ENCODE measurements at places on chromosomes 5 and 9.

DNA sequence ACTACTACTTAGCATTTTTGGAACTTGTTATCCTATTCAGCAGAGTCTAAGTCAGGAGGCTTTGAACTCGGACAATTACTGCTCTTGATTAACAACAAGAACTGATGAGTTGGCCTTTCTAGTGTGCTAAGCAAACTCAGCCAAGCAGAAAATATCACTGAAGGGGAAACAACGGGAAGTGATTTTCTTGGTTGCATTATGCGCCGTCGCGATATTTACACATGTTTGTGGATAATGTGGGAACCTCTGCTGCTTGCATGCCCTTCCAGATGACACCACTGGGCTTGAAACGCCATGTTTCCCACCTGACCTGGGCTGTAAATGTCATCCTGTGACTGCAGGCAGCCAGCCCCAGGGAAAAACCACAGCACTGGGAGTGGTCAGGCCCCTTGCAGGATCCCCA is 205.5 kb downstream of the PAX5 start:
- DNase-seq = no peak

- DNase-seq = no peak
Measured at GRCh38 chr9:88425538-88425950, 37.3 kb downstream of the SPIN1 start.

GRCh38 chr9:112327718-112328450 is 5.5 kb downstream of the PTBP3 start:
- no peak for DNase-seq

DNA sequence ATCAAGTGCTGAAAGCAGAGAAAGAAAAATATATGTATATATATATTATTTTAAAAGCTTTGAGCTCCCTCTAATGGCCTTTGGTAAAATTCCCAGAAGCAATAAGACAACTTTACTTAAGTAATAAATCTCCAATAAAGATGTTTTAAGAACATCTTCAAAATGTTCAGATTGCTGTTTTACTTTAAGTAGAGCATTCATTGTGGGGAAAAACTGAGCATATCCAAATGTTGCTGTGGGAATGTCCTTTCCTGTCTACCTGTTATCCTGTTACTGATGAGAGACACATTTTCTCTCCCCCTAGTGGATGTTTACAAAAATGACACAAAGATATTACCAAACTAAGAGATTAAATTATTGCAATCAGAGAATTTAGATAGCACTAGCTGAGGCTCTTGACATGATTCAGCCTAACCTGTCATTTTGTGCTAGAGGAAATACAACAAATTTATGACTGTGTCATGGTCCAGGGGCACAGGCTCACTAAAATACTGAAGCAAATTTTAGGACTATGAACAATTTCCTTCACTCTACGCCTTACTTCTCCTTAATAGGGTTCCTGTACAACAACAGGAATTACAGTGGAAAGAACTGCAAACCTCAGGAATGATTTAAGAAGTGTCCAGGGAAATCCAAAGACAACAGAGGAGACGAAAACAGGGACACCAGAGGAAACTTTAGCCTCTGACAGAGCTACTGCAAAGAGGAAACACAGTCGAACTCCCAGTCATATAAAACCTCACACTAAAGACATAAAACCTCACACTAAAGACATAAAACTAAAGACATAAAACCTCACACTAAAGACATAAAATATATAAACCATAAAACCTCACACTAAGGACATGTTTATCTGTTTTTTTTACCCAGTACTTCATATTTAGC is 24.3 kb upstream of the PRRC1 start:
- DNase-seq = peak; percentile 55

DNA sequence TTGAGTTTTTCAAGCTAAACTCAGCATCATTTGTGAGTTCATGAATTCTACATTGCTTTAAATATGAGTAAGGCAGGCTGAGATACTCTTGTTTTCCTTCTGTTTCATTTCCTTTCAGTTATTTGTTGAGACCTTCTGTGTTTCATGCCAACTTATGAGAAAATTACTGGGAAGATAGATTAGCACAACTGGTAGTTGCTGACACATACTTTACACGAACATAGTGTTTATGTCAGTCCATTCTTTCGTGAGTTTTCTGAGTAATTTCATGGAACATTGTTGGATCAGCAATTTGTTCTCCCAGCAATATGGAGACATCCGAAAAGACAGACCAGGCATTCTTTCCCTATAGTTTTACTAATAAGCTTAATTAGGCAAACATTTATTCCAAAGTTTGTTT is 102.0 kb upstream of the SMC5 start:
- DNase-seq = no peak

GRCh38 chr9:38342096-38342495 is 50.4 kb upstream of the ALDH1B1 start:
- no peak for DNase-seq

DNA sequence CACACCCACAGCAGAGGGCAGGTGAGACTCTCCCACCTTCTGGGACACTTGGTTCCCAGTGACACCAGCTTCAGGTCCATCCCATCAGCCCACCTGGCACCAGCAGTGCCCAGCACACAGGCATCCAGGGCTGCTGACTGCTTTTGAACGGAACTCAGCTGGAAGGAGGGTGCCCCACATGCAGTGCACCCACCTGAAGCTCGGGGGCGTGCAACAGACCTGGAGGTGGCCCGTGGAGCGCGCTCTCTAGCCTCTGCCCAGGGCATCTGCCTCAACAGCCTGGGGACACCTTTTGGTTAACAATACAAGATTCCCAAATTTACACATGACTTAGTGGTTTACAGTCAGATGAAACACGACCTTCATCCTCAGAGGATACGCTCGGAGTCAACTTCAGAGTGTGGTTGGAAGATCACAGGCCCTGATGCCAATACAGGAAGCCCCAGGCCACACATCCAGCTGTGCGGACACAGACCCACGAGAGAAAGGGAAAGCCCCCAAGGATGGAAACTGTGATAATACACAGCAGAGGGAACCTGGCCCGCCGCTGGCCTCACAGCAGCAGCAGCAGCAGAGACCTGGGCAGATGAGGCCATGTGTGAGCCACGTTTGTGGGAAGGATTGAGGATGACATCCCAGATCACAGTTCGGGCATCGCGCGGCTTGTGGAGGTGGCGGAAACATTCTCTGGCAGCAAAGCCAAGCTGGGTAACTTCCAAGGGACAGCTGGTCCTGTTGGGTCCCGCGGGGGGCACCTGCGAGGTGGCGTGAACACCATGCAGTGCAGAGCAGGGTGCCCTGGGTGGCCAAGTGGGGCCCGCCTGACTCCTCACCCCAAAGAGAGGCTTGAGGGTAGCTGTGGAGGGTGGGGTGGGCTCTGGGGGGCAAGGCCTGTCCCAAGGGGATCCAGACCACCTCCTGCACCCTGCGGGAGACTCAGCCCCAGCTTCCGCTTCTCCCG is 64.0 kb downstream of the SECISBP2 start:
- no peak for DNase-seq

DNA sequence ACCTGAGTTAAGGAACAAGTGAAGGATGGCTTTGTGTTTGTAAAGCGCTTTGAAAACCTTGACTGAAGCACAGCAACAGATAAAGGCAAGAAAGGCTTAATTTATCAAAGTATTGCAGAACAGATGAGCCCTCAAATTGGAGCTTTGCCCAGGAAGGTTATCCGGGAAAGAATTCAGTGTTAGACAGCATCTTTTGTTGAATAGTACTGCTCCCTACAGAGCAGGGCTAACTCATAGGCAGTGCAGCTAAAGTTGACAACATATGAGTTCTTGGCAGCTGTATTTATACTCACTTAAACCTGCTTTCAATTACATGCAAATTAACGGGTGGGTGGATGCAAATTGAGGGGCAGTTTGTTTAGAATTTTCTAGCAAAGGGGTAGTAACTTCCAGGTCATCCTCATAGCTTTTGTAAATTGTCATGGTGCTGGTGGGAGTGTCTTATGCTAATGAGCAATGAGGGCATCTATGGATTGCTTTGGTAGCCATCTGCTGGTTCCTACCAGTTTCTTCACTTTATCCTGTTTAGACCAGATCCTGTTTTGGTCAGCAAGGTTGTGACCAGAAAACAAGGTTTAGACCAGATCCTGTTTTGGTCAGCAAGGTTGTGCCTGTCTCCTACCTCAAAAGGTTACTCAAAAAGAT is 105.8 kb downstream of the GDA start:
- no peak for DNase-seq

- no peak for DNase-seq
Measured at GRCh38 chr9:11374926-11375325, 762.1 kb upstream of the PTPRD start.

DNA sequence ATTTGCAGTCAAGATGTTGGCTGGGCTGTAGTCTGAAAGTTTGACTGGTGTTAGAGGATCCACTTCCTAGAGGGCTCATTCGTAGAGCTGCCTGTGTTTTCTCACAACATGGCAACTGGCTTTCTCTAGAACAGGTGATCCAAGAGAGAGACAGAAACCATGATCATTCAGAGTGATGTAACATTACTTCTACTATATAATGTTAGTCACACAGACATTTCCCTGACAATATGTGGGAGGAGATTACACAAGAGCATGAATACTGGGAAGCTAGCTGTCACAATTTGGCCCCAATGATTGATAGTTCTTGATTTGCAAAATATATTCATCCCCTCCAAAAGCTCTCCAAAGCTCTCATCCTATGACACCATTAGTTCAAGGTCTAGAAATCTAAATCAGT is 10.9 kb upstream of the TMEM161B start:
- peak; percentile 12 for DNase-seq

- DNase-seq = no peak
Measured at GRCh38 chr9:121289772-121290370, 21.9 kb downstream of the GSN start.

GRCh38 chr5:50575740-50576139 is 90.7 kb upstream of the PARP8 start:
- DNase-seq = no peak

DNA sequence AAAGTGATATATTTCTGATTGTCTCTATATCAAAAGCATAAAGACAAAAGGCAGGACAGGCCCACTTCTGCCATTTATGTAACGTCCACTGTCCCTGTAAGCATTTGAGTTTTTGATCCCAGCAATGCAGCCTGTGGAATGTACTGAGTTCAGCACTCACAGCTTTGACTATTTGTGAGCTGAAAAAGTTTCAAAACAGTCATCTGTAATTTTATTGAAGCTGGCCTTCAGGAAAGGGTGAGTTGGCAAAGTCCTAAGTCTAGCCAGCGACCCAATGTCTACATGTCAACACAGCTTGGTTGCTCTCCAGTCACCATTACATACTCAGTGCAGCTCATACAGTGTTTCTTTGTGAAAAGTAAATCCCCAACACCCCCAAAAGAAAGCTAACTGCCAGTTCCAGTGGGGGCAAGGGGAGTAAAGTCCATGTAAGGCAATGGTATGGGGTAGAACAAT is 9.7 kb downstream of the LIFR start:
- DNase-seq = no peak

GRCh38 chr5:129972465-129973141 is 68.3 kb downstream of the CHSY3 start:
- no peak for DNase-seq

DNA sequence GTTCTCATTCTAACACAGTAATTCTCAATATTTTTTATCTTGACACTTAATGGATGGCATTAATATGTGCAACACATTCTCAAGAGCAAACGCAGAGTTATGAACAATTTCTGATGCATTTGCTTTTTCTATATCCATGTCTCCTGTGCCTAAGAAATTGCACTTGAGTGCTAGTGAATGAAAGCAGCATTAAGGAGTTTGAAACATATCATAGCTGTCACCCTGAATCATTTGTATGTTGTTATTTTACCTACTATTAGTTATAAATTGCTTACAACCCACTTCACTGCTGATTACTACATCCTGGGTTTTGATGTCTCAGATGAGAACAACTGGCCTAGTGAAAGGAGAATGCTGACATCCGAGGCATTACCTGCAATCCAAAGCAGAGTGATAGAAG is 387.3 kb downstream of the RASEF start:
- DNase-seq = no peak

GRCh38 chr9:209143-209758 is 5.4 kb upstream of the DOCK8 start:
- no peak for DNase-seq

GRCh38 chr5:113552137-113552536 is 38.6 kb downstream of the YTHDC2 start:
- DNase-seq = no peak

- DNase-seq = no peak
Measured at GRCh38 chr9:138122676-138123075, 245.1 kb downstream of the CACNA1B start.

- DNase-seq = no peak
Measured at GRCh38 chr5:136466041-136466415, 100.7 kb upstream of the TRPC7 start.

DNA sequence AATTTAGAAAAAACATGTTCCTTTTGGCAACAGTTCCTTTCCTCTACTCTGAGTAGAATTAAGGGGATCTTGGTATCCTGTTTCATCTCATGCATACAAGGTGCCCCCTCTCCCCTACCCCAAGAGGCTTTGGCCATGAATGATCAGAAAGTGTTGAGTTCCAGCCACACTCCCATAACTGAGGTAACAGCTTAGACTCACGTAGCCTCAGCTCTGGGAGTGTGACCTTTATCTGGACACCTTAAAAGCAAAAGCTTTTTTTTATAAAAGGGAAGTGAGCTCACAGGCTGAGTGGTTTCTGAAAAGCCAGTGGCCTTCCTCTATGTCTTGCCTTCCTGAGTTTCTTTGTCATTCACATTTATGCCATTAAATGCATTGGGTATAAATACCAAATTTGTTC is 900 bp upstream of the HAVCR2 start:
- DNase-seq = no peak

GRCh38 chr5:71932131-71932654 is 175.1 kb upstream of the MAP1B start:
- no peak for DNase-seq

DNA sequence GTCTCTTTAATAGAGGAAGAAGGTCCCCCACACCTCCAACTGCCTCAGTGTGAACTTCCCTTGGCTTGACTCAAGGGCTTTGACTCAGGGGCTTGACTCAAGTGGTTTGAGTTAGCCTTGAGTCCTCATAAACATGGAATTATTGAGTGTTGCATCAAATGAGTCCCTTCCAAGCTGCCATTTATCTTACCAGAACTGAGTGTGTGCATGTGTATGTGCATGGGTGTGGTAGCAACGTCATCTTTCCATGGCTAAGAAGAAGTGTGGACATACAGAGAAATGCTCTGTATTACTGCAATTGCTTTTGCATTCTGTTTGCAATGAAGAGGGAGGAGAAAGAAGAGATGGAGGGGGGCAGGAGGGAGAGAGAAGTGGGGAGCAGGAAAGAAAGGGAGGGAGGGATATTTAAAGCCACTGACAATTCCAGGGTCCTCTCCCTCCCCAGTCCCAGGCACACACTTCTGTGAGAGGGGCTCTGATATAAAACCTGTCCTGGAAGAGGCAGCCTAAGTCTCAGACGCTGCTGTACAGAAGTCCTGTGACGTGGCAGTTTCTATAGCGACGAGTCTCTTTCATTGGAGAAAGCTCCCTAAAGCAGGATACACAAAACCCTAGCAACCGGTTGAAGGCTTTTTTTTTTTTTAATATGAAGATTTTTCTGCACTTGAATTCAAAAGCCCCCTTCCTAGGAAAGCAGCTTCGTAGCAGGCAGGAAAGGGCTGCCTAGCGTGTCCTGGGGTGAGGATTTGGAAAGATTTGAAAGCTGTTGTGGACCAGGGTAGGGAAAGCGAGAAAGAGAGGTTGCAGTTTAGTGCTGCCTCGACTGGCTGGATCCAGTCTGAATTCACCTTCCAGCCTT is 93.3 kb upstream of the MAP1B start:
- DNase-seq = no peak

- DNase-seq = peak; percentile 19
Measured at GRCh38 chr5:148482697-148483462, 99.1 kb downstream of the FBXO38 start.

- no peak for DNase-seq
Measured at GRCh38 chr5:145752534-145752933, 82.6 kb downstream of the PRELID2 start.
